Glomerular endothelial cell (primary cell): ENCODE measurements at places on chromosomes 12 and 14. TPM values are rescaled to one million over a fixed set of nuclear protein-coding genes. Genes with fewer than 3 reads are reported as not detected.

DNA sequence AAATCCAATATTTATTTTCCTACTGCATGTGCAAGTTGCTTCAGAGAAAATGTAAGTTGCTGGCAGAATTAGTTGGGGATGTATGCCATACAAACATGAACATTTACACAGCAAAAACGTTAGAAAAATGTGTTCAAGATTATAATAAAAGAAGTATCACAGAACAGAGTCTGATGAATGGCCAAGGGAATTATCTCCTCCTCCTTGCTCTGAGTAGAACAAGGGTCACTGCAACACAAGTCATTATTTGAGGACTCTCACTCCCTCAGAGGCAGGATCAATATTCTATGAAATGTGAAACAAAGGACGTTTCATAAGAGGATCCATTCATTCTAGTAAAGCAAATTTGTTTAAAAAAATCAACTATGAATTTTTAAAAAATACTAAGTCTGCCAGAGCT lies 177.8 kb downstream of the PRKD1 start:
- DNase-seq, result no peak

GRCh38 chr12:40534828-40535227 lies 157.4 kb upstream of the CNTN1 start:
- DNase-seq, result no peak

GRCh38 chr12:67921286-67921685 lies 68.0 kb upstream of the IFNG-AS1 start:
- no peak for DNase-seq

- no peak for DNase-seq
Observed at GRCh38 chr12:91413581-91414546, 231.2 kb upstream of the DCN start.

- no peak for DNase-seq
Observed at GRCh38 chr12:106321139-106321850, 18.8 kb downstream of the TCP11L2 start.

GRCh38 chr12:47980197-47980596 lies 16.8 kb downstream of the TMEM106C start:
- no peak for DNase-seq

GRCh38 chr12:69653703-69654102 lies 43.0 kb upstream of the LRRC10 start:
- no peak for DNase-seq

- DNase-seq, result no peak
Observed at GRCh38 chr14:99395909-99396530, 84.6 kb downstream of the SETD3 start.

Gene TMEM229B
- 1.6 and 2.9 TPM in 2 replicates for total RNA-seq

Gene AQP6
- not detected in 2 replicates for total RNA-seq

Gene EGLN3
- total RNA-seq, result 1.3 and 2.9 TPM in 2 replicates

Gene PPP1R1A
- 0.15 TPM in 1 of 2 replicates, not detected in the other for total RNA-seq

Gene IQSEC3
- total RNA-seq, result 0.15 and 0.18 TPM in 2 replicates
